Activated naive CD8-positive, alpha-beta T cell treated with anti-CD3 and anti-CD28 coated beads, Interleukin-2, amount 50 U/mL, for 16 hours (primary cell): ENCODE measurements at places on chromosomes 7 and 10.
A peak's percentile ranks its signal among the peaks of the same experiment; 100 is the strongest.

GRCh38 chr10:63887023-63887589 is 365.9 kb downstream of the REEP3 start:
- DNase-seq = no peak

- DNase-seq = no peak
These were observed 148.0 kb downstream of the NRCAM start for GRCh38 chr7:108308276-108308675.

GRCh38 chr10:101832325-101832771 is 11.3 kb downstream of the KCNIP2 start:
- no peak for DNase-seq

DNA sequence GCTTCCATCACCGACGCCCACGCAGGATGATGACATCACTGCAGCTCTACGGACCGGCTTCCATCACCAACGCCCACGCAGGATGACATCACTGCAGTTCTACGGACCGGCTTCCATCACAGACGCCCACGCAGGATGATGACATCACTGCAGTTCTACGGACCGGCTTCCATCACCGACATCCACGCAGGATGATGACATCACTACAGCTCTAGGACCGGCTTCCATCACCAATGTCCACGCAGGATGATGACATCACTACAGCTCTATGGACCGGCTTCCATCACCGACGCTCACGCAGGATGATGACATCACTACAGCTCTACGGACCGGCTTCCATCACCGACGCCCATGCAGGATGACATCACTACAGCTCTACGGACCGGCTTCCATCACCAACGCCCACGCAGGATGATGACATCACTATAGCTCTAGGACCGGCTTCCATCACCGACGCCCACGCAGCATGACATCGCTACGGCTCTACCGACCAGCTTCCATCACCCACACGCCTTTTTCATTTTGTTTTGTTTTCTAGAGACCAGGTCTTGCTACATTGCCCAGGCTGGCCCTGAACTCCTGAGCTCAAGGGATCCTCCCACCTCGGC is 29.5 kb downstream of the GPER1 start:
- DNase-seq = no peak

DNA sequence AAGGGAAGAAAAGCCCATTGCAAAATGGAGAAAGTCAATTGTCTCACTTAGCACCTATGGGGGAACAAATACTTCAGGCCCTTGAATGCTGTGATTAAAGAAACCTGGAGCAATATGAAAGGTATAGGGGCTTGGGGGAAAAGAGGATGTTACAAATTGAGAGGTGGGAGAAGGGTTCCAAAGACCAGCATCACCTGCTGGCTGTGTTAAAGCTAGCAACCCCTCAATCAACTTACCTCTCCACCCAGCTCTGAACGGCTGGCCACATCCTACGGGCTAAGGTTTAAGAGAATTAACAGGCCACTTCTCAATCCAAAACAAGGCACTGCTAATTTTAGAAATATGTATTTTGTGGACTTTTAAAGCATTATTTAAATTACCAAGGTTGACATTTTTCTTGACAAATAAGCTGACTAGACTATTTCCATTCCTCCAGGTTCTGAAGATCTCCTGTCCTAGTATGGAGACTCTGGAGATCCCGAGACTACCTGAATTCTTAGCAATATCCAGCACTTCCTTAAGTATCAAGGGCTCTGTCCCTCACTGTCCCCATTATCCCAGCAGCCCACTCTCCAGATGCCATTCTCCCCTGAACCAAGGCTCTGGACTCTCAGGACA is 976 bp upstream of the H2BK1 start:
- no peak for DNase-seq

GRCh38 chr7:72503644-72504043 is 91.5 kb upstream of the CALN1 start:
- DNase-seq = no peak

GRCh38 chr7:96253441-96253840 is 68.5 kb downstream of the SLC25A13 start:
- DNase-seq = no peak

- no peak for DNase-seq
These were observed 8.1 kb upstream of the POLD2 start for GRCh38 chr7:44131173-44132029.

- DNase-seq = no peak
These were observed 17.3 kb downstream of the ACTR1A start for GRCh38 chr10:102485093-102485784.

- no peak for DNase-seq
These were observed 154.4 kb downstream of the CCDC7 start for GRCh38 chr10:32600317-32600716.

DNA sequence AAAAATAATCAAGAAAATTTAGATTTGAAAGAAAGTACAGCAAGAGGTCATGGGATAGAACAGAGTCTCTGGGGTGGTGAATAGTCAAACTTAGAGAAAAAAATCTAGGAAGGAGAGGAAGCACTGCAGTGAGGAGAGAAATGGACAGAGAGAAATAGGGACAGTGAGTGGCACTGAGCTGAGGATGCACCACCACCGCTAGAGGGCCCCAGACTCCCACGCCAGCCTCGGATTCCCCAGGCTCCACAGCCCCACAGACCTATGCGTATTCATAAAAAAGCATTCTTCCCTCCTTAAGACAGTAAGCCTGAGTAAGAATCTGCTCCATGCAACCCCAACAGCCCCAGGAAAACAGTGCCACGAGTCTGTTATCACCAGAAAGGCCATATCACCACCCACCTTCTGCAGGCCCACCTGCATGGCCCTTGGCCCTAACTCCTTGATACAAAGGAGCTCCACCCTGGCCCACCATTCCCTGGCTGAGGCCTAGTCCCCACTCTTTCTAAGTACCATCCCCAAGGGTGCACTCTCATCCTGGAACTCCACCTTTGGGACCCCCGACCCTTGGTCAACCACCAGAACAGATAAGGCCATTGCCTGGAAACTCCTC is 91.0 kb downstream of the ALOX5 start:
- DNase-seq = peak; percentile 54

- no peak for DNase-seq
These were observed 104.9 kb downstream of the PPP1R17 start for GRCh38 chr7:31791881-31792280.

- DNase-seq = no peak
These were observed 134.3 kb upstream of the ZMIZ1 start for GRCh38 chr10:78934532-78934898.

DNA sequence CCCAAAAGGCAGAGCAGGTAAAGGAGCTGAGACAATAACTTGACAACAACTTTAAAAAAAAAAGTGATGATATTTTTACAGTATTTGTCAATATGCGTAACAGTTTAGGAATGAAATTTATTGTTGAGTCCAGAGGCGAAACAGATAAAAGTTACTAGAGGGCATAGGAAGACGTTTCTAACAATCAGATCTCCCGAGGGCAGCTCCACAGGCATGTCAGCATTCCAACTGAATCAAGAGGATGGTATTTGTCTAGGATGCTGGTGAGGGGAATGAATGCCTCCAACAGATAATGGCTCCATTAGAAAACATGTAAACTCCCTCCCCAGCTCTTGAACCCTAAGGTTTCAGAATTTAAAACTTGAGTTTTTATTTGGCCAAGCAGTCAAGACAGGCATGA is 733.9 kb upstream of the SORCS1 start:
- no peak for DNase-seq

DNA sequence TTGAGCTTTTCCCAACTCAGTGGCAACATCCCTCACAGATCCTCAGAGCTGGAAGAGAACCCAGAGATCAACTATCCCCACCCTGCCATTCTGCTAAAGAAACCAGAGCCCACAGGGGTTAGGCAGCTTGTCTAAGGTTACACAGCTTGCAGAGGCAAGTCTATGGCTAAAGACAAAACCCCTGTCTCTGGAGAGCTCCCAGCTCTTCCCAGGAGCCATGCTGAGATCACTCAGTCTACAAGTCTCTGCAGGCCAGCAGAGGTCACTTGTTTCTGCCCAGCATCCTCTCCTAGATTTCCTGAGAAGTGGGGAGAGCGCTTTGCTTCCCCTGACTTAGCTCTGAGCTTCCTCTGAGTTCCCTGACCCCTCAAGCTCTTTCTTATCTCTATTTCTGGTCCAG is 28.5 kb upstream of the LOXL4 start:
- DNase-seq = no peak

- DNase-seq = no peak
These were observed 1031.1 kb downstream of the SORCS1 start for GRCh38 chr10:106133451-106133850.

GRCh38 chr7:106205621-106206222 is 79.1 kb downstream of the NAMPT start:
- no peak for DNase-seq

DNA sequence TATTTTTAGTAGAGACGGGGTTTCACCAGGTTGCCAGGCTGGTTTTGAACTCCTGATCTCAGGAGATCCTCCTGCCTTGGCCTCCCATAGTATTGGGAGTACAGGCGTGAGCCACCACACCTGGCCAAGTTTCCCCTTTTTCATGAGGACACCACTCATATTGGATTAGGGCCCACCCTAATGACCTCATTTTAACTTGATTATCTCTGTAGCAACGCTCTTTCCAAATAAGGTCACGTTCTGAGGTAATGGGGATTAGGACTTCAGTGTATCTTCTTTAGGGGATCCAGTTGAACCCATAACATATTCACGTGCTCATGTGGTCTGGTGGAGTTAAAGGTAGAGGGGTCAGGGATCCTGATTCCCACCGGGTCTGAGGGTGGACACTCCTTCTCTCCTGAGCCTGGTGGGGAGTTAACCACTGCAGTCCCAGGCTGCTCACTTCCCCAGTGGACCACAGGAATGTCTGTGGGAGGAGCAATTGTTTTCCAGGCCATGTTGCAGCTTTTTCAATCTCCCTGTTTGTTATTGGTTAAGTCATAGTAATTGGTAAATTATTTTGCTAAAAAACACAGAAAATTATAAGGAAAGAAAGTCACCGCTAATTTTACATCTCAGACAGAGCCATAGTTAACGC is 130.5 kb downstream of the GRK5 start:
- no peak for DNase-seq

GRCh38 chr7:152162287-152162686 is 136.8 kb downstream of the GALNT11 start:
- DNase-seq = no peak

DNA sequence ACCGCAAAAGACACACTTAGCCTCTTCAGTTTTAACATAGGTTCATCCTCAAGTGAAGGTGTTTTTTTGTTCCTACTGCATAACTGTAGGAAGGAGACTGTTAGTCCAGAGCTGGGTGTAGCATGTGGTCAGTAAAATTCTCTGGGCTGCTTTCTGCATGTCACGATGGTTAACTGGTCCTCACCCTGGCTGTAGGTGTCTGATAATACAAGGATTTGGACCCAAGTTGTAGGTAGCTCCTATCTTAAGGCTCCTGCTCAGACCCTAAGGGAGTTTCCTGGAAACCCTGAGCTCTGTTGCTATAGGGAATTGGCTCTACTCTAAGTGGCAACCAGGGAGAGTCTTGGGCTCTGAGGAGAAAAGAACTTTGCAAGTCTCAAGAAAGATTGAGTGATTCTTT is 112.9 kb downstream of the SAMD9 start:
- DNase-seq = no peak

DNA sequence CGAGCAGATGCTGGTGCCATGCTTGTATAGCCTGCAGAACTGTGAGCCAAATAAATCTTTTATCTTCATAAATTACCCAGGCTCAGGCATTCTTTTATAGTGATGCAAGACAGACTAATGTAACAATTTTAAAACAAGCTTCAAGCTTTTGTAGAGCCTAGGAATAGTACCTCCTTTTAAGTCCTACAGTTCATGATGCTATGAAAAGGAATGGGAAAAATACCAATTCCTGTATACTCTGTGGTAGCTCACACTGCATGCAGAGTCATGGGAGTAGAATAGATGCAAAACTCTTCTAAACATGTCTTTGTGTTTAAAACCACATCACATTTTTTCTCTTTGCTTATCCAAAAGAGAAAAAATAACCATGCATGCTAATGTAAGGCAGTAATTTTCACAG is 66.6 kb upstream of the WNT16 start:
- no peak for DNase-seq

GRCh38 chr7:102120666-102121195 is 165.9 kb upstream of the SH2B2 start:
- DNase-seq = no peak

DNA sequence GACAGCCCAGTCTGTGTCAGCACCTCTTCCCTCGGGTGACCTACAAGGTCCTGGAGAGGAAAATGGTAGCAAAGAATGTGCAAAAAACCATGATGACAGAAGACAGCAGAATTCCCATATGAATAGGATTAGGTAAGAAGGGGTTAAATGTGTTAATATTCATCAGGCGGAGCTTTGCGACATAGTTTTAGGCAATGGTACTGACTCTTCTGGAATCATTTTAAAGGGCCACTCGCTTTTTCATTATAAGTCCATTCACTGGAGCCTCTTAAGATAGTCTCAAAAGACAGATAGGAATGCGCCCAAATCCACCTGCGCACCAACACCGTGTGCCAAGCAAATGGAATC is 38.2 kb downstream of the DLG5 start:
- no peak for DNase-seq

GRCh38 chr7:53315981-53316380 is 280.5 kb downstream of the POM121L12 start:
- no peak for DNase-seq

DNA sequence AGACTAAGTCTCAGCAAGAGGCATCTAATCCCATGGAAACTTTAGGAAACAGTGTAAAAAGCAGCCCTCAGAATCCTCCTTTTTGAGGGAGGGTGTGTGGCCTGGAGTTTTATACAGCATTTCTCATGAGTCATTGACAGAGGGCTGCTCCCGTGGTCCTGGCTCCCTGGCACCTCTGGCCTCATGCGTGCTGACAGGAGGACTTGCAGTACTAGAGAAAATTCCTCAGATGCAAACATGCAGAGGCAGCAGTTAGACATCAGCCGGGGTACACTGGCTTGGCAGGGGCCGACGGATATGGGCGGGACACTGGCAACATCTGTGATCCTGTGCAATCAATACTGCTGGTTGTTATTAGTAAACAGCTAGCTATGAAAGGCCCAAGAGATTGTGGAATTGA is 925.1 kb upstream of the CELF2 start:
- DNase-seq = no peak

GRCh38 chr10:5961405-5962100 is 15.8 kb downstream of the IL15RA start:
- no peak for DNase-seq

DNA sequence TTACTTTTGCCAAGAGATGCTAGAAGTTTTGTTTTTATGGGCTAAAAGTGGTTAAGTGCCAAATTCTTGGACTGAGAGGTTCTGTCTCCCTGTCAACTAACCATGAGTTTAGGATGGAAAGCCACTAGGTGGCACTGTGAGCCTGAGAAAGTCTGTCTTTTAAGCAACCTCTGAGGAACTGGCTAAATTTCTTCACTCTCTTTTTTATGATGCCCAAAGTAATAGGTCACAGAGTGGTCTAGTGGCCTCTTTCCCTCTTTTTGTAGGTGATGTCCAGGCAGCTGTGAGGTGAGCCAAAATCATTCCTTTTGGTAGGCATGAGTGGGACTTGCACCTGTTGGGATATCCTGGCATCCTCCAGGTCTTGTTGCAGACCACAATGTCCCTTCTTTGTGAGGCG is 56.8 kb downstream of the SND1 start:
- peak; percentile 42 for DNase-seq
